ENCODE measurements at places on chromosomes 4 and X.

DNA sequence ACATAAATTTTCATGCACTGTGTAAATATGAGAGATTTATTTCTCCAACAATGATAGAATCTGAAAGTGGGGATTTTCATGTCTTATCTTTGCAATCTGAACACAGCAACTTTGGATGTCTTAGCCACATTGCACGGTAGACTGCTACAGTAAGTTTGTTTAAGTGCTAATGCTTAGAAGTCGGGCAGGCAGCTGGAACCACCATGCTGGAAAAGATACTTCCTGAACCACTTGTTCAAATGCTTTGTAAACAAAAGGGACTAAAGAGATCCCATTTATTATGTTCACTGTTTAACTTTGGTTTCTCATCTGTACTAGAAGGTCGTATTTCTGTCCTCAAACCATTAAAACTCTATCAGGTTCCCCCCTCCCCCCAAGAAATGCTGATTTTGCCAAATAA is 555.9 kb upstream of the DIPK2B start:
- DNase-seq, result peak; percentile 66

- no peak for DNase-seq
Observed at GRCh38 chr4:2836391-2836859, 7.2 kb upstream of the ADD1 start.

DNA sequence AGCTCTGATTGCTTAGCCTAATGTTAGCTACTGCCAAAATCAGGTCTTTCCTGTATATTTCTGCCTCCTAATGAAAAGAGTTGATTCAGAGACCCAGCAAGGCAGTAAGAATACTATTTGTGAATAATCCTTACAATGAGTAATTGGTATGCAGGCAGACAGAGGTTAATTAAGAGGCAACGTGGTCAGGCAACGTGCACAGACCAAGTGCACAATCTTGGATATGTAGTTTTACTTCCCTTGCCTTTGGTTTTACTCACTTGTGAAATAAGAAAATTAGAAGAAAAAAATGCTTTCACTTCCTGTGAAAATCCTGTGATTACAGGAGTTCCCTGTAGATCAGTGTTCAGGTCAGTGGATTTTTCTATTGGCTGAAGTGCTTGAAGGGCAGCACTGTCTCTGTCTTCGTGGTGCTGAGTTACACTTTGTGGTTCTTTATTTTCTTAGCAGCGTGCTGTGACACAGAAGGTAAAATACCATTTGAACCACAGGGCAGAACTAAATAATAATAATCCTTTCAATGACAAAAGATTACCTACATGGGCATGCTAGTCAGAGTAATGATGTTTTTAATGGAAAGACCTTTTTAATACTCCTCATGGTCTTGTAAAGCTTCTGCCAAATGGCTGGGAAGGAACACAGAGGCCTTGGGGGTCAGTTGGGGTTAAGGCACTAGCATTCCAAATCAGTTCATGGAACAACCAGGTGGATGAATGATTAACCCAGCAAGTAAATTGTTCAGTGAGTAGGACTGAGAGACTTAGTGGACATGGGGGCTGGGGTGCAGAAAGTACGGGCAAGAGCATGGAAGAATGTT is 430.9 kb downstream of the MAPK10 start:
- peak; percentile 94 for DNase-seq

DNA sequence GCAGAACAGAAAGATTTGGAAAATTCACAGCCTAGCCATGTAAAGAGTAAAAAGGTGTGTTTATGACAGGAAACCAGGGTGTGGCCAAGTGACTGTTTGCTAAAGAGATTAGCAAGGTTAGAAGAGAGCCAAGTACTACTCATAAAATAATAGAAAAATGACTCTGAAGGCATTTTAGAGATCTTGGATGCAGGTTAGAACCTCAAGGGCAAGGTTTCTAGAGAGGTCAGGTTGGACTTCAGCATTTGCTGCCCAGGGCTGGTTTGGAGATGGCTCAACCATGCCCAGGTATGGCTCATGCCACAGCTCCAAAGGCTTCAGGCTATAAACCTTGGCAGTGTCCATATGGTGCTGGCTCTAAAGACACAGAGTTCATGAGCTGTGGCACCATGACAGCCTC is 40.6 kb upstream of the ADGRA3 start:
- DNase-seq, result no peak

DNA sequence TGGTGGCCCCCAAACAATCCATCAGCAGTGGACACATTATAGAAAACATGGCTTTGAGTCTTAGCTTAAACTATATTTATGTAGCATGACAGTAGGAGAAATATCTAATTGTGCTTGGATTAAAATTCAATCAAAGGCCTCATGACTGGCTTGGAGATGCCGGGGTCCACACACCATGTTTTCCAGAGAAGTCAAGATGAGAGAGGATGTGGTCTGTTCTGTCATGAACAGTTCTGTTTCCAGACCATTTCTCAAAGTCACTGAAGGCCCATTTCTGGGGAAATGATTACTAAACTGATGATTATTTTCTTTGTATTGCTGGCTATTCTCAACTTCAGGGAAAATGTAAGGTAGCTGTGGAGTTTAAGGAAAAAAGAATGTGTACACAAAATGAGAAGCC is 76.3 kb downstream of the C4orf51 start:
- no peak for DNase-seq

DNA sequence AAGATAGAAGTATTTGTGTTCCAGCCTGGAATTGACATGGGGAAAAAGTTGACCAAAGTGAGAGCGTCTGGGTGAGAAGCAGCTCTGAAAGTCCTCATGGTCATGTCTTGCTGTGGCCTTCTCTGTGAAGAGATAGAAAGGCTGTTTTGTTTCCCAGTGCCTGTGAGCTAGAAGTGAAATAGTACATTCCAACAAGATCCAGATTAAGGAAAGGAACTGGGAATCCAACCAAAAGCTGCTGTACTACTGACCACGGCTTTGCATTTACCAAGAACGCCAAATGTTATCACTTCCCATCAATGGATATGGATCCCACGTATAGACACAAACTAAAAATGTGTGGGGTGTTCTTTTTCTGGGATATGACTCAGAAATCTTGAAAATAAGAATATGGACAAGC is 51.2 kb downstream of the TENM3 start:
- no peak for DNase-seq

- no peak for DNase-seq
Observed at GRCh38 chr4:97074531-97074930, 1068.7 kb downstream of the STPG2 start.

GRCh38 chrX:125089761-125090445 is 229.8 kb upstream of the TEX13C start:
- peak; percentile 58 for DNase-seq

DNA sequence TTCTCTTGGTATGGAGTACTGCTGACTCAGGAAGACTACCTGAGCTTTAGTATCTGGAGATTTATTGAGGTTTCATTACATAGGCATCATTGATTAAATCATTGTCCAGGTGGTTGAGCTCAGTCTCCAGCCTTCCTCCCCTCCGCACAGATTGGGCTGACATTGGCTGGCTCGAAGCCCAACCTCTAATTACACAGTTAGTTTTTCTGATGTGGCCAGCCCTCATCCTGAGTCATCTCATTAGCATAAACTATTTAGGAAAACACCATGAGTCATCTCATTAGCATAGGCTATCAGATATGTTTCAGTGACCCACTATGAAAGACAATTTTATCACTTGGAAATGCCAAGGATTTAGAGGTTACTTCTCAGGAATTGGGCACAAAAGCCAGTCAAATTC is 93.9 kb upstream of the ANKRD50 start:
- DNase-seq, result peak; percentile 46

DNA sequence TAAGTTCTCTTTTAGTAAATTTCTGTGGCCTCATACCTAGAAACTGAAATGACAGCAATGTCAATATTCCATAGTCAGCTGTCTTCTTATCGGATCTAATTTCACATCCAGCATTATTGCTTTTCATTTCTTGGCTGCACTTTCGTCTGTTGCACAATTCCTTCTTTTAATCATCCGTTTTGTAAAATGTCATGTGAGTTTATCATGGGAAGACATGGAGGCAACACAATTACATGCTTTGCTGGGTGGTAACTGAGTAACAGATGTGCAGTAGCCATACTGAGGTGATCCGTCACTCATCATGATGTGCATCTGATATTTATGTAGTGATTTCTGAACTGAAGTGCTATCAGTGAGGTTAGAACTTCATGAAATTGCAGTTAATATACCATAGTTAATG is 68.3 kb upstream of the SLC7A11 start:
- no peak for DNase-seq

DNA sequence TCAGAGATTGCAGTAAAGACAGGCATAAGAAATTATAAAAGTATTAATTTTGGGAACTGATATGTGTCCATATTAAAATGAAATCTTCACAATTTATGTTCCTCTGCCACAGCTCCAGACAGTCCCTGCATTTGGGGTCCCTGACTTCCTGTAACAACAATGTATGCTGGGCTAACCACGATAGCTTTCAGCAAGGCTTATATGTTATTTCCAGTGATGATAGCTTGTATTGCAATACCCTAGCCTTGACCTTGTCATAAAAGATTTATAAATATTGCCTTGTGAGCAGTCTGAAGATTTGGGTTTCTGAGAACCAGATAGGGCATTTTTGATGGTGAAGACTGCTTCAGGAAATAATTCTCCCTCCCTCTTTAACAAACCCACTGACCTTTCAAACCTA is 129.5 kb downstream of the PCDH10 start:
- DNase-seq, result no peak

DNA sequence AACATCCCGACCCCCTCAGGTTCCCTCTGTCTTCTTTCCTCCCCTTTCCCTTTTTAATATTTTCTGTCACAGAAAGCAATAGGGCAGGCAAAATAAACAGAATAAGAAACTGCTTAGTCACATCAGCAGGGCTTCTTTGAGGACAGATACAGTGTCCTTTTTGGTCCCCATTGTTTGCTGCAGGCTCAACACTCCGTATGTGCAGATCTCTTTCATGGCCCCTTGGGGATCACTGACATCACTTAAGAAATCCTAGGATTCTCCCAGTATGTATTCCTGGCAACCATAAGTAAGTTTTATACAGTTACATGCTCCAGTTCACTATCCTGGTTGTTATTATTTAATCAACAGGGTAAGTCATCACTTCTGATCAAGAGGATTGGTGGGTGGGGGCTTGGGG is 448.0 kb downstream of the NKX6-1 start:
- DNase-seq, result no peak

- DNase-seq, result peak; percentile 4
Observed at GRCh38 chr4:73451404-73451803, 15.4 kb downstream of the AFP start.

- DNase-seq, result no peak
Observed at GRCh38 chrX:10146346-10146745, 10.4 kb upstream of the CLCN4 start.

- DNase-seq, result no peak
Observed at GRCh38 chrX:135273162-135273561, 21.3 kb downstream of the ETDA start.

GRCh38 chrX:18994713-18995112 is 10.8 kb upstream of the PHKA2 start:
- no peak for DNase-seq

GRCh38 chrX:10484683-10485247 is 135.6 kb downstream of the MID1 start:
- DNase-seq, result peak; percentile 88

DNA sequence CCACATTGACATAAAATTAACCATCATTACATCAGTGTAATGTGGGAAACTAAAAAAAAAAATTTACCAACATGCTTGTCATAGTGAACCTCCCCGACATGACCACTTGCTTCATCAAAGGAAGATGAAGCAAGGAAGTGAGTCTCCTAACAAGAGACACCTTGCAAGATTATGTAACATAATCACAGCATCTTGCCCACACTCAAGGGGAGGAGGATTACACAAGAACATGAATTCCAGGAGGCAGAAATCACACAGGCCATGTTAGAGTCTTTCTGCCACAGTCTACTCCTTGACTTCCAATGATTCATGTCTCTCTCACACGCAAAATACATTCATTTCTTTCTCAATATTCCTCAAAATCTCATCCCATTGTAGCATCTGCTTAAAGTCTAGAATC is 93.3 kb downstream of the AKAP4 start:
- no peak for DNase-seq

GRCh38 chr4:8602686-8603430 is 10.3 kb downstream of the CPZ start:
- DNase-seq, result no peak

- no peak for DNase-seq
Observed at GRCh38 chr4:244471-244870, 60.8 kb downstream of the ZNF732 start.

DNA sequence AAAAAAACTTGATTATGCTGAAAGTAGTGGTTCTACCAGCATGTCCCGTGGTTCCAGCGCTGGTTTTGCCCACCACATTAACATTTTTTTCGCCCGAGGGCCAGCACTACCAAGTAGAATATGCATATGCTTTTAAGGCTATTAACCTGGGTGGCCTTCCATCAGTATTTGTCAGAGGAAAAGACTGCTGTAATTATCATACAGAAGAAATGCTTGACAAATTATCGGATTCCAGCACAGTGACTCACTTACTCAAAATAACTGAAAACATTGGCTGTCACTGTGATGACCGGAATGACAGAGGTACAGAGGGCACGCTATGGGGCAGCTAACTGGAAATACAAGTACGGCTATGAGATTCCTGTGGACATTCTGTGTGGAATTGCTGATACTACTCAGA is 34.6 kb downstream of the PRPS2 start:
- peak; percentile 85 for DNase-seq

DNA sequence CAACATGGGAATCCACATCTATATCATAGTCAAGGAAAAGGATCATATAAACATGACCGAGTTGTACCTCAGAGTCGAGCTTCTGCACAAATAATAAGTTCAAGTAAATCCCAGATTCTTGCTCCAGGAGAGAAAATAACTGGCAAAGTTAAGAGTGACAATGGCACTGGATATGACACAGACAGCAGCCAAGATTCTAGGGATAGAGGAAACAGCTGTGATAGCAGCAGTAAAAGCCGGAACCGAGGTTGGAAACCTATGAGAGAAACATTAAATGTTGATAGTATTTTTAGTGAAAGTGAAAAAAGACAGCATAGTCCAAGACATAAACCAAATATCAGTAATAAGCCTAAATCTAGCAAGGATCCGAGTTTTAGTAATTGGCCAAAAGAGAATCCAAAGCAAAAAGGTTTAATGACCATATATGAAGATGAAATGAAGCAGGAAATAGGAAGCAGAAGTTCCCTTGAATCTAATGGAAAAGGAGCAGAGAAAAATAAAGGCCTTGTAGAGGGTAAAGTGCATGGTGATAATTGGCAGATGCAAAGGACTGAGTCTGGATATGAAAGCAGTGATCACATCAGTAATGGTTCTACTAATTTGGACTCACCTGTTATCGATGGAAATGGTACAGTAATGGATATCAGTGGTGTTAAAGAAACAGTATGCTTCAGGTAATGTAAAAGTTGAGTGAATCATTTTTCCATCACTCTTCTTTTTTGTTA is 50.4 kb downstream of the FABP2 start:
- no peak for DNase-seq

DNA sequence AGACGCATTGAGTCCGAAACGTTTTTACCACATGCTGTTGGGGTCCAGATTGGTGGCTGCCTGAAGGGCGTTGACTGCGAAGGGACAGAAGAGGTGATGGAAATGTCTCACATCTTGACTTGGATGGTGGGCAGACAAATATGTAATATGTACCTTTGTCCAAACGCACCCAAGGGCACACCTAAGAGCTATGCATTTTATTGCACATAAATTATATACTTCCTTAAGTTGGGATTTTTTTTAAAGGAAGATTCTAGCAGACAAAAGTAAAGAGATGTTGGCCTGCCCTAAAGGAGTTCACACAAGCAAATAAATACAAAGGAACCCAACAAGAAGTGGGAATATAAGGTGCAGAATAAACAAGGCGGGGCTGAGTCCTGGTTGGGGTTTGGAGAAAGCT is 91.1 kb upstream of the TBL1X start:
- DNase-seq, result no peak

- DNase-seq, result no peak
Observed at GRCh38 chrX:20452487-20452886, 185.8 kb upstream of the RPS6KA3 start.

- DNase-seq, result no peak
Observed at GRCh38 chr4:70877556-70877955, 24.6 kb upstream of the MOB1B start.

Data from Caki2 (cell line).